Endothelial cell of umbilical vein (primary cell): ENCODE measurements at places on chromosomes 3 and 15. TPM values are rescaled to one million over a fixed set of nuclear protein-coding genes. Genes with fewer than 3 reads are reported as not detected.

The PODXL2 gene
- total RNA-seq: 5.3 and 6.5 TPM in 2 replicates

The C3orf85 gene
- not detected in 2 replicates for total RNA-seq

The PLA2G4E gene
- not detected in 2 replicates for total RNA-seq

The CHDH gene
- total RNA-seq: 0.04 and 0.46 TPM in 2 replicates

The NMB gene
- 9.6 and 9.8 TPM in 2 replicates for total RNA-seq

- no peak for DNase-seq
These were observed 45.2 kb upstream of the ARRDC4 start for GRCh38 chr15:97915261-97915660.

GRCh38 chr15:77187751-77188464 lies 117.0 kb upstream of the TSPAN3 start:
- peak; percentile 98 for DNase-seq

GRCh38 chr3:12679468-12679867 lies 15.6 kb upstream of the RAF1 start:
- no peak for DNase-seq
